SIG-M5 (cell line): ENCODE measurements at places on chromosomes 2 and 18.

DNA sequence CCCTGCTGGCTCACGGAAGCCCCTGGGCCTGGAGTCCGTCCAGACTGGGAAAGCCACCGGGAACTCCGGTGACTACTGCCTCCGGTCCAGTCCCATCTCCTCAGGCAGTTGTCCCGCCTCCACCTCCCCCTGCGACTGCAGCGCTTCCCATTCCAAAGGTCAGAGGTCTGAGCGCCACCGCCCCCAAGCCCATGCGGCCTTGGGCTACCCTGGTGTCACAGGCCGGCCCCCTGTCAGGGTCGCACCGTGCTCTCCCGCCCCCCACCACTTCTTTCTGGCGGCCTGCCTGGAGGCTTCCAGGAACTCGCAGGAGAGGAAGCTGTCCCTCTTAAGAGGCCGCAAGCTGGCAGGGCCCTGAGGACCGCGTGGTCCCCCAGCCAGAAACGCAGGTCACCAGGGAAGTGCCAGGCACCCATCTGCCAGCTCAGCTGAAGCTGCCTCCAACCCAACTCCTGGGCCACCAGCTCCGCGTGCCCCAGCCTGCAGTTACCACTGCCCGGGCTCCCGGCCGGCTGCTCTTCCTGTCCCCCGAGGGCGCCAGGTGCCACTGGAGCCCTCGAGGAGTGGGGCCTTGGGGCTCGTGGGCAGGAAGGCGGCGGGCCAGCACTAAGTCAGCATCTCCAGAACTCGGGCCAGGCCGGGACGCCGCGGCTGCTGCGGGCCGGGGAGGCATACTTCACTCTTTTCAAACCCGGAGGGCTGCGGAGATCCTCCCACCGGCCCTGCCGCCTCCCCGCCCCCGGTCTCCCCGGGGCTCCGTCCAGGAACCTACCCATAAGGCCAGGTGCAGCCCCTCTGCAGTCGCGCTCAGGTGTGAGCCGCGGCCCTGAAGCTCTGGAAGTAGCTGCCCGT lies 83.3 kb upstream of the POMC start:
- no peak for DNase-seq

DNA sequence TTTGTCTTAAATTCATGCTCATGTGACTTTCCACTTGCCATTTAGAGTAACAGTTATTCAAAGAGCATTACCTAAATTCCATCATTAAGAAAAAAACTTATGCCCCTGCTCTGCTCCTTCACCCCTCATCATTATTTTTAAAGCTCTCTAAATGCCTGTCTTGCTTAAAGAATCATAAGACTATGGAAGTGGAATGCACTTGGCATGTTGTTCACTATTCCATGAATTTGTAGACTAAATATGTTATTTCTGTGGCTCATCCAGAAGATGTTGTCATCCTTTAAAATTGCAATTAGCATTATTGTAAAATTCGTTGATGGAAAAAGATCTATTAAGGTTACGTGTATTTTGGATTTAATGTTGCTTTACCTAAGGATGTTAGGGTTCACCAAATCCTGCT lies 61.8 kb downstream of the FMNL2 start:
- DNase-seq, result no peak

GRCh38 chr2:65055422-65056214 lies 598 bp upstream of the CEP68 start:
- DNase-seq, result no peak

DNA sequence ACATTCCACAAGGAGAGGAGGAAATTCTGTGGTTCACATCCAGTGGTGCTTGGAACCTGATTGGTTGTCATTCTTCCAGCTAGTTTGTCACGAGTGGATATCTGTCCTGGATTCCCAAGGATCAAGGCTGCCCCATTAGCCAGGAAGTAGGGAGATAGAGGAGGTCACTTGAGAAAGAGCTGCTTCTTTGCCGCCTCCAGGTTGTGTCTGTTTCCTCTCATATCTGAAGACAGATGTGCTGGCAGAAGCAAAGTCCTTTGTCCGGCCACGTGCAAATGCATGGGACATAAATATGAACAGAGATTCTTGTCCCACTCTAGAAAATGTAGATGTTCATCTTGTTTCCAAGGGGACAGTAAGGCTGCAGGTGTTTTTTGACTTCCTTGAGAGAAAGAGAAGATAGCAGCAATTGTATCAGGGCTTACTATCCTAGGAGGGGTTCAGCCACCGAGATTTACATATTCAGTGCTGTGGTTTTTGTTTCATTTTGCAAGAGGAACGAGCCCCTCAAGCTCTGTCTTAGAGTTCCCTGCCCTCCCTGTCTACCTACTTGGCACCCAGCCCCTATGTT lies 174.4 kb downstream of the RPIA start:
- DNase-seq, result no peak

DNA sequence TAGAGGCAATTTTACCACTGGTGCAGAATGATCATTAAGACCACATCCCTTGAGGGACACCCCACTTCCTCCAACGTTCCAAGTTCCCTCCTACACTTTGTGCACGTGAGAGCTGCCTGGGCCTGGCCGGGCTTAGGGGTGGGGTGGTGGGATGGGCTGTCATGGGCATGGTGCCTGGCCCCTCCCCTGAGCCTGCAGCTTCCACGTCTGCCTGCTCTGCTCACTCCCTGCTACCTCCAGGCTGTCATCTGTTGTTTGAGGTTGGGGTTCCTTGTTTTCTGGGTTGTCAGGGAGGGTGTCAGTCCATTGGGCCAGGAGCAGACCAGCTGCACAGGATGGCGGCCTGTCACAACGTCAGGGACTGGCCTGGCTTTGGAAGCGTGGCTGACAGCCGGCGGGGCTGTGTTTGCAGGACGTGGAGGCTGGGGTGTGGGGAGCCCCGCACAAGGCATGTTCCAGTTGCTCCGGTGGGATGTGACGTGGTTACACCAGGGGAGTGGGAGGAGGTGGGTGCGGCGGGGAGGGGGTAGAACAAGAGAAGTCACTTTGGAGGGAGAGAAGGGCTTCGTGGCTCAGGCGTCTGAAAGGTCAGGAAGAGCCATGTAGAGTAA lies 72.3 kb downstream of the RTP5 start:
- no peak for DNase-seq

DNA sequence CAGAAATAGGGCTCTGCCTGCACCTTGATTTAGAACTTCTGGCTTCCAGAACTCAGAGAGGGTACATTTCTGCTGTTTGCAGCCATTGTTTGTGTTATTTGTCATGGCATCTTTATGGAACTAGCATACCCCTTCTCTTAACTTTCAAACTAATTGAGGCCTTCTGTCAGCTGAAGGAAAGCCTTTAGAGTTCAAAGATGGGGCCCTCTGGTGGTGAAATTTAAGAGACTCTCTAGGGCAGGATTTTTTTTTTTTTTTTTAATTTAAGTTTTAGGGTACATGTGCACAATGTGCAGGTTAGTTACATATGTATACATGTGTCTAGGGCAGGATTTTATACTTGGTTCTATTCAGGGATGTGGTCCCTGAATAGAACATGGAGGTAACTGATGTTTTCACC lies 260.6 kb upstream of the LINC00305 start:
- no peak for DNase-seq

- no peak for DNase-seq
Observed at GRCh38 chr2:72750977-72751639, 74.7 kb downstream of the EXOC6B start.

DNA sequence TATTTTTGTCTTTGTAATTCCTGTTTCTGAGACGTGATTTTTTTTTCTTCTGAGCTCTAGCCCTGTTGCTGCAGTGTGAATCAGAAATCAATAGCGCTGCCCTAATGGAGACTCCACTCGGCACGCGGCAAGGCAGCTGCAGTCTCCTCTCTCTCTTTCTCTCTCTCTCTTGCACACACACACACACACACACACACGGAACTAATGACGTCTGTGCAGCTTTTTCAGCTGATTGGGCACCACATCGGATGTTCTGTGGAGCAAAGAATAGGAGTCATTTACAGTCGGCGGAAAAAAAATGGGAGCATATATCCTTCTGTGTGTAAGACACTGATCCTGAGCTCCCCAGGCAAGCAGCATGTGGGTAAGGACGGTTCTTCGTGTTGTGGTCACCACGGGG lies 2.0 kb upstream of the MYT1L start:
- no peak for DNase-seq

- no peak for DNase-seq
Observed at GRCh38 chr2:2623939-2624338, 292.9 kb upstream of the MYT1L start.

- no peak for DNase-seq
Observed at GRCh38 chr2:148527488-148528340, 116.8 kb upstream of the EPC2 start.

DNA sequence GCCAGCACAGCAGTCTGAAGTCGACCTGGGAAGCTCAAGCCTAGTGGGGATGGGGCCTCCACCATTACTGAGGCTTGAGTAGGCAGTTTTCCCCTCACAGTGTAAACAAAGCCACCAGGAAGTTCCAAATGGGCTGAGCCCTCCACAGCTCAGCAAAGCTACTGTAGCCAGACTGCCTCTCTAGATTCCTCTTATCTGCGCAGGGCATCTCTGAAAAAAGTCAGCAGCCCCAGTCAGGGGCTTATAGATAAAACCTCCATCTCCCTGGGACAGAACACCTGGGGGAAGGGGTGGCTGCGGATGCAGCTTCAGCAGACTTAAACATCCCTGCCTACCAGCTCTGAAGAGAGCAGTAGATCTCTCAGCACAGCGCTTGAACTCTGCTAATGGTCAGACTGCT lies 218.4 kb upstream of the VRK2 start:
- no peak for DNase-seq
